SIG-M5 (cell line): ENCODE measurements at places on chromosomes 7 and 10.

DNA sequence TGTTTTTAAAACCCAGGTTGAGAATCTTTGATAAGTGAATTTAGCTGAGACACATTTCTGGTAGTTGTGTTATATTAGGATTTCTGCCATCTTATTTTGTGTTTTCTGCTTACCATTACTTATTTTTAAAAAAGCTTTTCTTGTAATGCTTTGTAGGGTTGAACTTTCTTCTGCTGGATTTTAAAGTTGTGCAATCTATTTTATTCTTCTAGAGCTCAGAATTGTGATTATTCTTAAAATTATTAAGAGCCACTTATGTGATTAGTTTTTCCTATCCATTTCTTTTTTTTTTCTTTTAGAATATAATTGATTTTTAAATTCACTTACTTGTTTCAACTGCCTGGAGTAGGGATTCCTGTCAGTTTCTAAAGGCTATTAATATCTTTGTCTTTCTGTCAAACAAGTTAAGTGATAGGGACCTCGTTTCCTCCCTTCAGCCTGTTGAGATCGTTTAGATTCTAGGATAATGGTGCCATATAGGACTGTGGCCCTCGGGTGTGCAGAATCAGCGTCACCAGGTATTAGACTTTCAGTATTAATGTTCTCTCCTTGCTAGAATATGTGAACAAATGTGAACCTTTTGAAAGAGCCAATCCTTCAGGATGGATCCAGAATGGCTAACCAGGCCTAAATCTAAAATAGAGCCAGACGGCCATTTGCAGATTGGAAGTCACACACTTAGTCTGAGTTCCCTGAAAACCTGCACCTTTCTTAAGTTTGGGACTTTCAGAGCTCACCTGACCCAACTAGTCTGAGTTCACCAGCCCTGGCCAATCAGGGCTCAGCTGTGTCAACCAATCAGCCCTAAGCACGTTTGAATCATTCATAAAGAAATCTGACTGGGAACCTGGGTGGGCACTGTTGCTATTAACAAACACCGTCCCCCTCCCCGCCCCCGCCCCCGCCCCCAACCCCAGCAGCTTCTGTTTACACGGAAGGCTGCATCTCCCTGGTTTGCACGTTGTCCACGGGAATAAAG, 26.2 kb downstream of the CUX1 start:
- no peak for DNase-seq

DNA sequence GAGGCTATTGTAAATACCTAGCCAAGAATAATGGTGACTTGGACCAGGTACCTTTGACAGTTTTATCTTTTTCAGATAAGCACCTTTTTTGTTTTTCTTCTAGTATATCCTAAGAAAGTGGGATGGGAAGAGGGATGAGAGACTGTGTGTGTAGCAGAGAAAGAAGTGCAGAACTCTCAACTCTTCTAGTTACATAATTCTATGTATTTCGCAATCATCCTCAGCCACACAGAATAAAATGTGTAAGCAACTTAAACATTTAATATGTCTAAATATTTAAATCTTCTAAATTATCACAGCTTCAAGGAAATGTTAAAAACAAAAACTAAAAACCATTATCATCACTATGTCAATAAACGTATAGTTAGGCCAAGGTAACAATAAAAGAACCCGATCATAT, 42.6 kb upstream of the GSAP start:
- no peak for DNase-seq

DNA sequence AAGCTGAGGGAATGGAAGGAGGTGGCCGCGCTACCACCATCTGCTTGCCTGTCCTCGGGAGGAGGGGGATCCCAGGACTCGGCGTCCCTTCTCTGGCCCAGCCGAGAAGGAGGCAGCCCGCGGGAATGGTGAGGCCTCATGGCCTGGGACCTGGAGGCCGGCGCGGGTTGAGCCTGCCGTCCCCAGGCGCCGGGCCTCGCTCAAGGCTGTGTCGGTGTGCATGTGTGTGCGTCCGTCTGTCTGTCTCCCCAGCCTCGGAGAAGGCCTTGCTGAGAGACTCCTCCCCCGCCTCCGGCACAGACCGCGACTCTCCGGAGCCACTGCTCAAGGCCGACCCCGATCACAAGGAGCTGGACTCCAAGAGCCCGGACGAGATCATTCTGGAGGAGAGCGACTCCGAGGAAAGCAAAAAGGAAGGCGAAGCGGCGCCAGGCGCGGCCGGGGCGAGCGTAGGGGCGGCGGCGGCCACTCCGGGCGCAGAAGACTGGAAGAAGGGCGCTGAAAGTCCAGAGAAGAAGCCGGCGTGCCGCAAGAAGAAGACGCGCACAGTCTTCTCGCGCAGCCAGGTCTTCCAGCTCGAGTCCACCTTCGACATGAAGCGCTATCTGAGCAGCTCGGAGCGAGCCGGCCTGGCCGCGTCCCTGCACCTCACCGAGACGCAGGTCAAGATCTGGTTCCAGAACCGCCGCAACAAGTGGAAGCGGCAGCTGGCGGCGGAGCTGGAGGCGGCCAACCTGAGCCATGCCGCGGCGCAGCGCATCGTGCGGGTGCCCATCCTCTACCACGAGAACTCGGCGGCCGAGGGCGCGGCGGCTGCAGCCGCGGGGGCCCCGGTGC, 1.3 kb downstream of the HMX3 start:
- no peak for DNase-seq

DNA sequence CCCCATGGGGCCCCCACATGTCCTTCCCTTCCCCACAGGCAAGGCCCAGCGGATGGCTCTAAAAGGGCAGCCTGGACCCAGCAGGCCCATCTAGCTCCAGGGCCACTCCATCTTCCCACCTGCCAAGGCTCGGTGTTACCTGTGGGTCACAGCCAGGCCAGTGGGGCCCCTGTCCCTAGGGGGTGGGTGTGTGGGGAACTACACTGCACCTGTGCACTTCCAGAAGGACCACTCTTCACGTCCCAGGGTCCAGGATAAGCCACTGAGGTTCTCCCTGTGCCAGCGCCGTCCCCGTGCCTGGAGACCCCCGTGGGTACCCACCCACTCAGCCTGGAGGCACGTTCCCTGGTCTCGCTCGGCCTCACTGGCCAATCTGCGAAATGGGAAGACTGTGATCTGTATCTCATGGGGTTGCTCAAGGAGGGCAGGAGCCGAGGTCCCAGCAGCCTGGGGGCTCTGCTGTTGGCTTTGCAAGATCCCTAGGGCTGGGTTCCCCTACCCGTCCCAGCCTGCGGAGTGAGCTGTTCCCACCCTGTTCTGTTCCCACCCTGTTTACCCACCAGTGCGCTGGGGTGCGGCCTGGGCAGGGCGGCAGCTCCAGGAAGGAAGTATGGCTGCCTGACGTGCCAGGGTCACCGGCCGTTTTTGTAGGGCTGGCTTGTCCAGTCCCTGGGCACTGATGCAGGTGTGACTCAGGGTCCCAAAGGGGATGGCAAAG, 4.6 kb downstream of the PWWP2B start:
- no peak for DNase-seq

GRCh38 chr7:109873296-109873695, 1217.6 kb upstream of the LRRN3 start:
- DNase-seq: no peak

- no peak for DNase-seq
Observed at GRCh38 chr10:122543676-122544445, 16.7 kb upstream of the DMBT1 start.

DNA sequence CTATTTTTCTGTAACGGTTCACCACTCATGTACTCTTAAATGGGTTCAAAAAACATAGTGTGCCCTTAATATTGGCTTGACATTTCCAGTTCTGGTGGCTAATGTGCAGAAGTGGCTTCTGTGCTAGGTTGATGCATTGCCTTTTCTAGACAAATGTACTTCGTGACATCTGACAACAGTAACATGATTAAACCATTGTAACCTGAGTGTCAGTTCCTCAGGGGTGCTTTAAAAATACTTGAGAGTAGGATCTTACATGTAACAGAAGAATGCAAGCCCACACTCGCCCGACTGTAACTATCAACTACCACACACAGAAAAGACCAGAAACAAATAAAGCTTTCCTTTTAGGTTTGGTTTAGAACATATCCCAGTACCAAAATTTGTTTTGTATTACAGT, 393.4 kb upstream of the NFE2L3 start:
- DNase-seq: no peak

- no peak for DNase-seq
Observed at GRCh38 chr7:157898261-157898660, 561.5 kb downstream of the DNAJB6 start.
